Cortex of kidney (tissue), 1 donor: ENCODE measurements at places on chromosomes 2 and 18.

DNA sequence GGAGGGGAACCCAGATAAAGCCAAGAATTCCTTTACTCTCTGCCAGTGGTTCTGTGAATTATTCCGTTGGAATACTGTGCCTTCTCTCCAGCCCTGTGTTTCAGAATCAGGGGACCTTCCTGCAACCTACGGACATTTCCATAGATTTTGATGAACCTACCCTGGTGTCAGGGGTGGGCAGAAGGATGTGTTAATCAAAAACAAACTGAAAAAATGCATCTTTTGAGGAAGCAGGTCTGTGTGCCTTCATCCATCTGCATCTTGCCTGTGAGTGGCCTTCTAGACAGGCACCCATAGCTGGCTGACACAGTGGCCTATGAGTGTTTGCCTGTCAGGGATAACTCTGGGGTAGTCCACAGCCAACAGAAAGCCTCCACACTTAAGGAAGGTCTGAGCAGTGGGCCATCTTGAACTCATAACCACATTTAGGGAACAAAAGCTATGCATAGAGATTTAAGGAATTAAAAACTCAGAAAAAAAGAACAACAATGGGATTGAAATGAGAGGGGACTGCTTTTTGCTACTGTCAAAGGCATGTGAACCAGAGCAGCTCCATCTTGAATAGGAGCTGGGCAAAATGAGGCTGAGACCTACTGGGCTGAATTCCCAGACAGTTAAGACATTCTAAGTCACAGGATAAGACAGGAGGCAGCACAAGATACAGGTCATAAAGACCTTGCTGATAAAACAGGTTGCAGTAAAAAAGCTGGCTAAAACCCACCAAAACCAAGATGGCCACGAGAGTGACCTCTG, 45.9 kb upstream of the ITGA6 start:
- no peak for DNase-seq

DNA sequence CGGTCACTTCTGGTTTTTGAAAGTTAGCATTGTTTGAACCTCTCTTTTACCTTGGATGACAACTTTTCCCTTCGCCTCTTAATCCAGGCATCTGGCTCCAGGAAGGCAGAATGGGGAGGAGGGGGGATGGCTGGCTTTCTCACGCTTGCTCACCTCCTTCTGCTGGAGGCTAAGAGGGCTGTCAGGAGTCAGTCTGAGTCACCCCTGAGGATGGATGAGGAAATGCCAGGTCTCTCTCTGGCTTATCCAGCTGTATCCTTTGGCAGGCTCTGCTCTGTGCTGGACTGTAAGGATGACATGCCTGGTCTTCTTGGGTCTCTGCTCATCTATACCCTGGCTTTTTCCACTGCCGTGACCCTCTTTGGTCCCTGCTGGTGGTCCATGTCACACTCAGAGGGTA, 142.9 kb upstream of the GYPC start:
- DNase-seq: no peak

GRCh38 chr2:216671791-216672343, 23.5 kb downstream of the IGFBP5 start:
- DNase-seq: no peak

DNA sequence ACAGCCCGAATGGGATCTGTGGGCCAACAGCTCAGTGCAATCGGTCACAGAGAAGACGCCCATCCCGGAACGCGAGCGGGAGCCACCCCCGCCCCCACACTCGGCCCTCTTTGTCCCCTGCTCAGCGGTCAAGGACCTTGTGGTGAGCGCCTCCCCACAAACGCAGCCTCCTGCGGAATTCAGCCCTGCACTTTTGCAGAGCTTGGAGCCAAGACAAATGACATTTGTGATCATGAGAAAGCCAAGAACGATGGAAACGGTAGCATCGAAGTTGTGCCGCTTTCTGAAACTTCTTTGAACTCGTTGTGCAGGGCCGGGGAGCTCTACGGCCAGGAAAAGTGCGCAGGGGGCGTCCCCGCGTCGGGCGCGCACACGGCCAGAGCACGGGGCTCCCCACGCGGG, 6.7 kb upstream of the SALL3 start:
- no peak for DNase-seq

- no peak for DNase-seq
Observed at GRCh38 chr2:219368690-219369191, 19.0 kb downstream of the DNPEP start.

GRCh38 chr18:79868168-79868784, 70.5 kb downstream of the KCNG2 start:
- no peak for DNase-seq

DNA sequence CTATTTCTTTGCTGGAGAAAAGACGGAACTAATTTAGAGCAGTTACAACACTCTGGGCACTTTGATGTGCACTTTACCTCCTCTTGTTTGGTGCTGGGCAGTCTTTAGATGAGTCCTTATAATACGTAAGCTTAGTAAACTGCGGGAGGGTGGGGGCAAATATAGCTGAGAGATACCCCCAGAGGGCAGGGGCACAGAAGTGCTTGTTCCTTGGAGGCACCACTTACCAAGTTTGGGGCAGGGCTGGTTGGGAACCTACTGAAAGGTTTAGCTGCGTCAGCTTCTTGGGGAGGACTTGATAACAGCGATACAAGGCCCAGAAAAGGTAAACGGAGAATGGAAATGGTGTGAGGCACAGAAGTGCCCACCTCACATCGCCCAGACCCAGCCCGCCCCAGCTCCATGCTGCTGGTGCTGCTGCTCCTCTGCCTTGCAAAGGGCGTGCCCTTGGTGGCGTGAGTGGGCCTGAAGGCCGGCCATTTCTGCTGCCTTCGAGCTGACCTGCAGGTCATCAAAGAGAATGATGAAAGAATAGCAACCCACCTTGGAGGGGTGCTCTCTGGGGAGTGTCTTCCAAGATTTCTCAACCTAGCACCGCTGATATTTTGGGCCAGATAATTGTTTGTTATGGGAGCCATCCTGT, 128.2 kb upstream of the EML6 start:
- no peak for DNase-seq

GRCh38 chr2:67792681-67793091, 270.1 kb downstream of the C1D start:
- no peak for DNase-seq

- no peak for DNase-seq
Observed at GRCh38 chr2:84323890-84324289, 135.2 kb downstream of the SUCLG1 start.

GRCh38 chr2:46844443-46844842, 71.2 kb downstream of the MCFD2 start:
- no peak for DNase-seq

DNA sequence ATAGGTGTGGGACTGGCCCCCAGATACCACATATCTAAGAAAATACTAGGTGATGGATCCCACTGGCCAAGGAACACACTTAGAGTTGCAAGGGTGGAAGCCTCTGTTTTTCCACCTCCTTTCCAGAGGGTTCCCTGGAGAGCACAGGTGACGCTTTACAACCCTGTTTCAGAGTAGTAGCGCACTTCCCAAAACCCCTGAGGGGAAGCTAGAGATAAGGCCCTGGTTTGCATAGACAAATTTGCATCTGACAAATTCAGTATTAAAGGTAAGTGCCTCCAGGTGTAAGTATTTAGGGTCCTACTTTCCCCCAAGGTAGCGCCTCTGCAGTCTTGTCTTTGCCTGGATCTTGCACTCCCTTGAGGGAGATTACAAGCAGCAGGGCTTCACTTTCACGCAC, 474 bp upstream of the CERKL start:
- DNase-seq: no peak

- DNase-seq: no peak
Observed at GRCh38 chr2:9439536-9439935, 16.1 kb downstream of the CPSF3 start.

DNA sequence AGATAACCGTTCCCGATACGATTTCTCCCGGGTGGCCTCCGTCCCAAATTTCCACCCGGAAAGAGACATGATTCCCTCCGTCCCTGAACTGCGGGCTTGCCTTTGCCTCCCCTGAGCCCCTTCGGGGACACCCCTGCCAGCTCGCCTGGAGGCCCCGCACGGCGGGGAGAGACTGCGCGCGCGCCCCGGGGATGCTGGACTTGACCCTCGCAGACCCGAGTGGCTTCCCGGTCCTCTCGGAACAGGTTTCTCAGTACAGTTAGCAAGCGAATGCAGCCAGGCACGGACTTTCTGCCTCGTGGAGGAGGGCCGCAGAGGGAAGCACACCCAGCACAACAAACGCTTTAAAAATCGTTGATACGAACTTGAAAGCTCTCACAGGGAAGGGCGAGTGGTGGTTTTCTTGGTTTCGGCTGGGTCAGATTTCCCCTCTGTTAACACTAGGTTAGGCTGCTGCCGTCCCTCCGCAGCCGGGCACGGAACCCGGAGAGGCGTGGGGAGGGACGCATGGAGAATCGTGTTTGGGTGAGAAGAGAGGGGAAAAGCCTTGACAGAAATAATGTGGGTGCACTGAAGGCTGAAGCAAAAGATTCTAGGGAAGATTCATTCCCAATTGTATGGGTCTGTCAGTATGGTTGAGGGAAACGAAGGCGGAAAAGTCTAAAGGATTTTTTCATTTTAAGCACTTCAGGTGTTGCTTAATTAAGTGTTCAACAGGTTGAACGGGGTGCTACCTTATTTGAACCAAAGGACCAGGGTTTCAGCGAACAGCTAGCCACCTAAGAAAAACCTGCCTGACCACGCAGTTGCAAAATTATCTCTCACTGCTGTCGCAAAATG, 916 bp downstream of the TNFRSF11A start:
- DNase-seq: no peak

- DNase-seq: no peak
Observed at GRCh38 chr2:158392687-158393086, 63.9 kb downstream of the CCDC148 start.

DNA sequence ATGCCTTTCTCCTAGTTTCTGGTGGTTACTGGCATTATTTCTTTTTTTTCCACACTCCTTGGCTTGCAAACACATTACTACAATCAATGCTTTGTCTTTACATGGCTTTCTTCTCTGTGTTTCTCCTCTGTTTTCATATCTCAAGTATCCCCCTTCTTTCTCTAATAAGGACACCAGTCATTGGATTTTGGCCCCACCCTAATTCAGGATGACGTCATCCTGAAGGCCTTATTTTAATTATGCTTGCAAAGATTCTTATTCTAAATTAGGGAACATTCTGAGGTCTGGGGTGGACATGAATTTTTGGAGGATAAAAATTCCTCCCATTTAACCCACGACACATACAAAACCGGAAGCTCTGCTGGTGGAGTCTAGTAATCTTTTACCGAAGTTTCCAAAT, 1556.6 kb downstream of the DPP10 start:
- DNase-seq: no peak

DNA sequence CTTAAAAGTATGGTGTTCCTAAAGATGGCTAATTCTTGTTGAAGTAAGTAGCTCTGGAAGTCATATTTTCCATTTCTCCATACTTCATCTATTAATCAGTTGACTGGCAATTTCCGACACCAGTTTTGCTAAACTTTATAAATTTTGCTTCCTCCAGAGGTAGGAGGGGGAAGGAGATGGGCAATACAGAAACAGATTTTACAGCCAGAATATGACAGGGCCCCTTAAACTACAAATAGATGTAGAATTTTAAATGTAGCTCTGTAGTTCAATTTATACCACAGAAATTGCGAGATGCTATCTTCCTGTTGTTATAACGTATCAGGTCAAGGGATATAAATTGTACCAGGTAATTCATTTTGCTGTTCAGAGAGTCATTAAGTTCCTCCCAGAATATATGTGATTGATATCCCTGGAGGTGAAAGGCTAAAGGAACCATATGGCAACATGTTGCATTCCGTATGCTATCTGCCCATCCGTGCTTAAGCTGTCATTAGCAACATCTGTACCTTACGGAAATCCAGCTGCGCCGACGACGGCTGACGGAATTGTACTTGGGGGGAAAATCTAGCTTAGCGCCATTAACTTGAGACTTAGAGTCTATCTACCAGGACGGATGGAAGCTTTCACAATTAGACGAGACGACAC, 8.4 kb upstream of the NR4A2 start:
- no peak for DNase-seq

DNA sequence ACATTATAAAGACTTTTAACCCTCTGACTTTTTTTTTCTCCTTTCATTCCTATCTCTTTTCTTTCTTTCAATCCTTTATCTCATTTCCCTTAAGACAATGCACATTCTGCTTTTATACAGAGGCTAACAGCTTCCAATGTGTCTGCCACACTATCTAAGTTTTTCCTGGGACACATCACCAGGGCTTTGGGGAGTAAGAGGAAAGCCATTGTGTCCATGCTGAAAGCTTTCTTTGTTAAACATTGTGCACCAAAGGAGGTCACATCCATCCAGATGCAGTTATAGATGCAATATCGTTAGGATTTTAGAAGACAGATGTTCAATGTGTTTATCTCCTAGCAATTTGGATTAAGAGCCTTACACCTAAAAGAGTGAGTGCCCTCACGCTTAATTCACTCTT, 534.1 kb downstream of the CNTNAP5 start:
- no peak for DNase-seq

- no peak for DNase-seq
Observed at GRCh38 chr2:24632172-24632571, 141.1 kb downstream of the NCOA1 start.

- no peak for DNase-seq
Observed at GRCh38 chr2:774436-774835, 97.2 kb upstream of the TMEM18 start.

GRCh38 chr18:3447068-3447894, 2.7 kb upstream of the TGIF1 start:
- no peak for DNase-seq

DNA sequence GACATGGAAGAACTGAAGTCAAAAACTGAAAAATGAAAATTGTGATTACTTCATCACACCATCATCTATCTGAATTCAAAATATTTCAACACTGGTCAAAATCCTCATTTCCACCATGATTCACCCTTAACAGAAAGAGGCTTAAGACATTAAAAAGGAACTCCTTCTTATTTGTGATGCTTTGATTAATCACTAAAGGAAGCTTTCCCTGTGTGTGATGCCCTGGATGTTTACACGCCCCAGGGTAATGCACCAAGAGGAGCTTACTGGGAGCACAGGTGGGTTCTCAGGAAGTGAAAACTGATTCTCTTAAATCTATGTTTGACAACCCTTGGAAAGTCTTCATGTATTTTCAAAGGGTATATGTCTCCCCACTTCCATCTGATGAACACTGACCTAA, 11.5 kb downstream of the GRB14 start:
- DNase-seq: no peak

DNA sequence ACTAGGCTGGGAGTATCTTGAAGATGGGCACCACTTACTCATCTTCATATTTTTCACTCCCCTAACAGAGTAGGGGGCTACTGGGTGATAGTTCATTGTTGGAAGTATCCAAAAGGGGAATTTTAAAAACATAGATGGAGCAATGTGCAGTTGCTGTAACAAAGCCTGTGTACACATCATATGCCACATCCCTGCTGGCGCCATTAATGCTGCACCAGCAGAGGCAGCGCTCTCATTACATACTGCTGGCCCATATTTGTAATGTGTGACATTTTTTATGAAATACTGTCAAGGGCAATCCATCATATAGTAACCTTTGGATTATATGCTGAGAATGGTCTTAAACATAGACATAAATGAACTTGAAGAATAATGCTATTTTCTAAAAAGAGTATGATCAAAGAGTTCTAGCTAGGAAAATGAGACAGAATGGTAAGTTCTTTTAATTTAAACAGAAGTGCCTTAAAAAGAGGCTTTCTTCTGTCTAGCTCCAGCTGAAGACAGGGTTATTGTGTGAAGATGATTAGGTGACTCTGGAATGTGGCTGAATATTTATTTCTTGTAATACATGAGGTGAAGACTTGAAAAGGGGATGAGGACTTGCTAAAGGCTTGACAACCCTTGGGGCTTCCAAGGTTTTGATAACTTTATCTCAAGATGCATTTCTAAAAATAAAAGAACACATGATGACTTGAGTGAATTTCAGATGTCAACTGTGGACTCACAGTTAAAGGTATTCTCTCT, 2.4 kb upstream of the TMEM178A start:
- DNase-seq: no peak
